ENCODE measurements at places on chromosomes 11 and 22.

DNA sequence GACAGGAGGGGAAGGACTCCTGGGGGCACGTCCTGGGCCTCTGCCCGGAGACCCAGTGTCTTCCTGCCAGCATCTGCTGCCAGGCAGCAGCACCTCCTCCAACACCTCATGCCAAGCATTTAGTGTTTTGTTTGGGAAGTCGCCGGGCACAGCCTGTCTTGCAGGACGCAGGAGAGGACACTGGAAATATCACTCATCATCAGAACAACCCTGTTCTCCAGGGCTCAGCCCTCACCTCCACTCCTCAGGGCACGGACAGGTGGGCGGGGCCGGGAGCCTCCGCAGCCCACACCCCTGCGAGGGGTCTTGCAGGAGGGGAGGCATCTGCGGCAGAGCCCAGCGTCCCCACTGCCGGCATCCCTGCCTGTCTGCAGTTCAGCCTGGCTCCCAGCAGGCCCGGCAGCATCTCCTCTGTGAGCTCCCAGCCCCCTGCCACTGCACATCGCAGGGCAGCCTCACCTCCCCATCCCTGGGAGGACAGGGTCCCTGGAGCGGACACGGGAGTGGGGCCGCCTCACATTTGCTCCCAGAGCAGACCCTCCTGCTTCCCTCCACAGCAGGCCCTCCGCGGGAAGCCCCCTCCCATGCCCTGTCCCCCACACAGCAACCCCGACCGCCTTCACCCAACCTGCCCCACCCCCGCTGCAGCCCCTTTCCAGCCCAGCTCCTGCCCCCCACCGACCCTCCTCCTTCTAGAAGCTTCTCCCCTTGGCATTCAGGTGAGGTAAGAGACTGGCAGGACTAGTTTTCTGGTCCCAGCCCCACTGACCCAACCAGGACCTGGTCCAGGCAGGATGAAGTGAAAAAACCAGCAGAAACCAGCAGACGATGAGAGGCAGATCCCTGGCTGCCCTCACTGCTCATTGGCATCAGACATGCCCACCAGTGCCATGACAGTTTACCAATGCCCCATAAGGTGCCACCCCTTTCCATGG lies 72.7 kb downstream of the BRD1 start:
- no peak for DNase-seq

DNA sequence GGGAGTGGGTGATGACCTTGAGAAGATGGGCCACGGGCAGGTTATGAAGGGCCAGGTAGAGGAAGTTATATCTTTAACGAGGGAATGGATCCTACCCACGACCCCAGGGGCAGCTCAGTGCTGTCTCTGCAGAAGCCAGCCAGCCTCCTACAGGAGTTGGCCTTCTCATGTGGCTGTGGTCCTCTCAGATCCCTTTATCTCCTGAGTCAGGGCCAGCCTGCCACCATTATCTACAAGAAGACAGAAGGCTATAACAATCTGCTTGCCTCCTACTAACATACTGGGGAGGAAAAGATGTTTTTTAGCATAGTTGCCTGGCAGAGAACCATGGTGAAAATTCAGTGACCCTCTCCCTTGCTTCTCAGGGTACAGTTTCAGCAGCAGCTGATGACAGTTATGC lies 7.0 kb upstream of the YWHAH start:
- no peak for DNase-seq

DNA sequence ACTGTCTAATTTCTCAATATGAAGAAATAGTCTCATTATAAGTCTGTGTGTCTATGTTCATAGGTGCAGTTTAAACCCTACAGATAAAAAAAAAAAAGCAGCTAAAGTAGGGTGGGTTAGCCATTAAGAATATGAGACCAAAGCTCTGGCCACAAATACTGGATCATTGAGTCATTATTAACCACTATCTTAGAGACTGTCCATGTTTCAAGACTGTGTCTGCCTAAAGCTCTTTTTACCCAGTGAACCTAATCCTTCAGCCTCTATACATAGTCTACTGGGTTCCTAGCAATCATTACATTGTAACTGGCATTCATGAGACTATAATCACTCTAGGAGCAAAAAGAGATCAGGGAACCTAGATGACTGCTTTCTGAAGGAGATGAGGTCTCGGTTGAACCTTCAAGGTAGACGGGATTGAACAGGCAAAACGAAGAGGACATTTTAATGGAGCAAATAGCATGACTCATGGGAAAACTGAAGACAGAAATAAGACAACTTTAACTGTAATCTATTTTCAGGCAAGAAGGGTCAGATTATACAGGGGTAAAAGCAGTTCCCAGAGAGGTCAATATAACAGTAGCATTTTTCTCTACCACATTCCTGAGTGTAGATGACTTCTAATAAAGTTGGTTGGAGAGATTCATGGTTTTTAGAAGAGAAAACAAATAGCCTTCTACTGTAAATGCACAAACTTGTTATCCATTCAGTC lies 64.0 kb upstream of the FIBIN start:
- no peak for DNase-seq

GRCh38 chr11:37343290-37343689 lies 745.3 kb upstream of the RAG2 start:
- no peak for DNase-seq

DNA sequence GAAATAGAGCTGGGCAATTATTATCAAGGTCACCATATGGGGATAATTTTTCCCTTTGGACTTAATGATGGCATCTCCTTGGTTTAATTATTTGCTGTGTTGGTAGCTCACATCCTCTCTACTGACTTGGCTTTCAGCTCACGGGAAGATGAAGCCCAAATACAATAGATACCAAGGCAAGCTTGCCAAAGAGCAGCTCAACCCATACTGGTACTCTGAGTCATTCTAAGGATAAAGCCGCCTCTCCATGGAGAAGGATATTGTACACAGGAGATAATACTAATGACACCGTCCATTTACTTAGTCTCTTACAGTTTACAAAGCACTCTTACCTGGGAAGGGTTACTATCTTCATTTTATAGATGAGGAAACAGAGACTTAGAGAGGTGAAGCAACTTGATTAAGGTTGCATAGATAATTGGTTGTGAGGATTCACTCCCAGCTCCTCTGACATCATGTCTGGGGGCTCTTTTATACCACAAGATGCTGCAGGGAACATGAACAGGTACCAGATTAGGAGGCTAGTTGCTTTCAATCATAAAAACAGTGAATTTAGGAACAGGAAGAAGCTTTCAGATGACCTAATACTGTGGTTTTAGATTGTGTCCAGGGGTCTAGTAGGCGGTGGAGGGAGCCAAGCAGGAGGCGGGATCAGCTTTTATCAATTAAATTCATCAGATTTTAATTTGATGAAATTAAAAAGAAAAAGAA lies 48.3 kb upstream of the PICALM start:
- DNase-seq: no peak

DNA sequence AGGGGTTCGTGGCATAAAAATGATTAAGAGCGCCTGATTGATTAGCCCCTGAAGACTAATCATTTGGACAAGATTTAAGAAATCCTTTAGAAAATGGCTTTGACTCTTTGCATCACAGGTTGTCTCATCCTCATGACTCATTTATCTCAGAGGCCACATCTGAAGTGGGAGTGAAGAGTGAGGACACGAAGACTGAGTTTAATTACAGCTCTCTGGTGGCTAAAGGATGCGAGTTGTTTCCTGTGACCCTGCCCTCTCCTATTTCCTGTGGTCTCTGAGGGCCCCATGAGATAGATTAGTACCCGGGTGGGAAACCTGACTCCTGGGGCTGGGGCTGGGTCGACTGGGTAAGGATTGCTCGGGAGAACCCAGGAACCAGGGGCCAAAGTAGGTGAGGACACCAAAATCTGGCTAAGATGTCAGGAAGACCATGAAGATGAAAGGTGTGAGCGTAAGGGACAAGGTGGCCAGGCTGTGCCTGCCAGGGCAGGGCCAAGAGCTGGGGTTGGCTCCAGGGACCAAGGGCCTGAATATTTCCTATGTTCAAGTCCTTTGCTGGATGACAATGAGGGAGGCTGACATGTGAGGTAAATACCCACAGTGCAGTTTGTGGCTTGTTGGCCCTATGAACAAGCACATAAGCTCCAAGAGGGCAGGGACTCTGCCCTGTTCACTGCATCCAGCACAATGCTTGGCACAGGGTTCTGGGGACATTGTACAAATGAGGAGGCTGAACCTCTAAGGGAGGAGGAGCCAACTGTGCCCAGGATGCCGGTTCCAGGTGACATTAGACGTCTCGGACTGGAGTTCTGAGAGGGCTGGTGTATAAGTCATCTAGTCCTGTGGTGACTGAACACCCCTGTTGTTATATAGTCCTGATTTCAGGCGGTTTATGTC lies 3.6 kb downstream of the OTOG start:
- no peak for DNase-seq

DNA sequence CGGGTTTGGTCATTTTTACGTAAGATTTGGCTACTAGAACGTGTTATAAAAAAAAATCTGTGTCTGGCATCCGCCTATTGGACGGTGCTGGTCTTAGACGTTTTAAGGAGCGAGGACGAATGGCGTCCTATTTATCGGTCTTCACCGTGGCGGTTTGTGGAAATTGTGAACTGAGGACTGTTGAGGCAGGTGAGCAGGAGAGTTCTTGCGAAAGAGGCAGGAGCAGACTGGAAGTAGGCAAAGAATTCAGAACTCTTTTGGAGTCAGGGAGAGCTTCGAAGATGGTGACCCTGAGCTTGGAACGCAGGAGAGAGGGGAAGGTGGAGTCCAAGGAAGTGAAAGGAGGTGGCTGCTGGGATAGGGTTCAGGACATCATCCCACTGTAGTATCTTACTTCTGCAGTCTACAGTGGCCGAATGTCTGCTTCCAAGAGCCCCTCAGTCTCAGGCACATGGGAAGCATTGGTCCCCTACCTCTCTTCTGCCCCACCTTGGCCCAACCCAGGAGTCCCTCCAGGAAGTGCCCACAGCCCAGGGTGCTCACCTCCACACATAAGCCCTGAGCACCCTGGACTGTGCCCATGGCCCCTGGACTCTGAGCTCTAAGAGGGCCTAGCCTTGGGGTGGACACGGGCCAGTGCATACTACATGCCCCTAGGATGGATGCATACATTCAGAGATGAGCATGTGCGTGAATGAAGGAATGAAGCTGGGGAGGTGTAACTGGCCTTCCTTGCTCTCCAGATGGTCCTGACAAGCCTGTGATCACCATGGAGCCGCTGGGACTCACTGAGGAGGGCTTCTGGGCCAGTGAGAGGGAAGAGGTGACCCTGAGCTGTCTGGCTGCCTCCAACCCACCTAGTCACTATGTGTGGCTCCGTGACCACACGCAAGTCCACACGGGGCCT lies 3.7 kb downstream of the VSIG10L2 start:
- no peak for DNase-seq

DNA sequence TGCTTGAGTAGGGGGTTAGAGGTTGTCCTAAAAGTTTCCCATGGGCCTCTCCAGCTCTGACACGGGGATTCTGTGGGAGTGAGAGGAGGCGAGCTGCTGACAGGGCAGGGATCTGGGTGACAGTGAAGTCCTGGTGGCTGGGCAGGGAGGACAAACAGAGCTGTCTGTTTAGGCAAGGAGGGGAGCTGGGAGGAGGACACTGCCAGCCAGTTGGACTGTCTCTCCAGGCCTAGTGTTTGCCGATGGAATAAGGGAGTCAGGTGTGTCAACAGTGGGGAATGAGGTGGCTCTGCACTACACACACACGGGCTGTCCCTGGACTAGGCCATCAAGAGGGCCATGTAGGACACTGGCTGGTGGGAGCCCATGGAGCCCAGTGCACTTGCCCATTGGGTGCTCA lies 20.6 kb upstream of the SYT7 start:
- DNase-seq: no peak

Data from body of pancreas (tissue), 4 donors.